ENCODE measurements at places on chromosomes 2 and 18.

- DNase-seq: no peak
Observed at GRCh38 chr2:204005940-204006721, 69.6 kb downstream of the ICOS start.

GRCh38 chr18:66317243-66318090 is 286.4 kb downstream of the CDH19 start:
- DNase-seq: no peak

DNA sequence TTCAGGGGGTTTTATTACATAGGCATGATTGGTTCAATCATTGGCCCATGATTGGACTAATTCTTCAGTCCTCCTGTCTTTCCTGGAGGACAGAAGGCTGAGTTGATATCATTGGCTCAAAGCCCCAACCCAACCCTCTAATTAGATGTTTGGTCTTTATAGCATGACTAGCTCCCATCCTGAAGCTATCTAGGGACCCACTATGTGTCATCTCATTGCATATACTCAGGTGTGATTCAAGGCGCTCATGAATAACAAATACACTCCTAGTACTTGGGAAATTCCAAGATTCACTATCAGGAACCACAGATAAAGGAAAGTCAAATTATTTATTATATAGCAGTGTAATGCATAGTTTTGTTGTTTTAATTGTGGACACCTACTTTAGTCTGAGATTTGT is 24.9 kb upstream of the NBEAL1 start:
- no peak for DNase-seq

DNA sequence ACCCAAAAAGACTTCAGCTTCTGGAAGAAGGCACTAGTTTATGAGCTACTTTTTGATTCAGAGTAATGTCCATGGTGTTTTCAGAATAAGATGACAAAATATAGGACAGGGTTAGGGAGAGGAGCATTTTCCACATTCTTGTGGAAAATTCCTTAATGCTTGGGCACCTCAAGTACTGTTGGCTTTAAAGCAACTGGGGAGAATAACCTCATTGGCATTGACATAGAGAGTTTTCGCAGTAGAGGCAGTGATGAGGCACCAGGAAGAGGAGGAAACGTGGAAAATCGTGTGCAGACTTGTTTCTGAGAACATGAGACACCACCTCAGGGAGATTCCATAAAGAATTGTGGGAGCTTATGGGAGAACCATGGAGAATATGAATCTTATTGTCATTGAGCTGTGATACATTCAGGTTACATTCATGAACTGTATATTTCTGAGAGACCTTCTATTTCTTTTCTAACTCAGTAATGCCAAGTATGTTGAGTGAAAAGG is 929.0 kb upstream of the NRXN1 start:
- no peak for DNase-seq

DNA sequence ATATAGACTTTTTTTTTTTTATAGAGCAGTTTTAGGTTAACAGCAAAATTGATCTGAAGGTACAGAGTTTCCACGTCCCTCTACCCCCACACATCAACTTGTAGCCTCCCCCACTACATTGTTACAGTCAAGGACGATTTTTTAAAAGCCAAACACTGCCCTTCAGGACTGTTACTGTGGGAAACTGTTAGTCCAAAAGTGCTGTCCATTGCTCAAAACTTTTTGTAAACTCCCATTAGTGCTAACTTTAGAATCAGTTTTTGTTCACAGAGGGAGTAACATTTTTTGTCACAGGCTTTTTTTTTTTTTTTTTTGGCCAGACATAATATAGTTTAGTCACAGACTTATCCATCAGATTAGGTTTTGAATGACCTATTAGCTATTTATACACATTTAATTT is 24.1 kb downstream of the ELP2 start:
- DNase-seq: no peak

- DNase-seq: no peak
Observed at GRCh38 chr2:204486805-204487204, 58.5 kb upstream of the PARD3B start.

DNA sequence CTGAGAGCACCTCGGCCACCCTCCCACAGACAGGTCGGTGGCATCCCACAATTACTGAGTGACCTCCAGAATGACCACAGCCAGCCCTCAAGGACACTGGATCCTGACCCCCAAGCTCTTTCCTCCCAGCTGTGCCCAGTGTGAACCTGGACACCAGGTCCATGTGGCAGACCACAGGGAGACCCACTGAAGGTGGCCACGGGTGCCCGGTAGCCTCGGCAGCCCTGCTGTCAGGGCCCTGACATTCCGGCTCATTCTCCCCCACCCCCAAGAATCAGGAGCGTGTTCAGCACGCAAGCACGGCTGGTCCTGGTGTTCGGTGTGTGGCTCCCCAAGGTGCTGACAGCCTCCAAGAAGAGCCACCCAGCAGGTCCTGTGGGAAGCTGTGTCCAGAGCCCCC is 32.8 kb downstream of the AQP12A start:
- no peak for DNase-seq

Measured in SK-MEL-5 (cell line).